Right cardiac atrium (tissue), 5 donors: ENCODE measurements at places on chromosomes 13 and 19. TPM values are rescaled to one million over a fixed set of nuclear protein-coding genes. Genes with fewer than 3 reads are reported as not detected.

IRGC gene
- total RNA-seq, result not detected

S1PR2 gene
- 8.9 TPM for total RNA-seq

DNA sequence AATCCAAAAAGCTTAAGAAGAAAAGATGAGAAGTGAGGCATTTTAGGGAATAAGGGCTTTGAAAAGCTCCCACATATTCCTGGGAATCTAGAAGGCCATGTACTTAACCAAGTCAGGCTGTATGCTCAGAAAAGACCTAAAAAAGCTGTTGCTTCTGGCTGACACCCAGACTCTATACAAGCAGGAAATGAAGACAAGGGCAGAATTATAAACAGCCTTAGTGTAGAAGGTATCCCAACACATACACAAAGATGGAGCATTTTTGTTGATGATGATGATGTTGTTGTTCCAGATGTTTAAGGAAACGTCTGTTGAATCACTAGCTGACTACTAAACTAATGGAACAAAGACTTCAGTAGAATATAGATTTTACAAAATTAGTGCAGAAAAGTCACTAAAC is 26.1 kb upstream of the N4BP2L1 start:
- DNase-seq, result no peak

- no peak for DNase-seq
These were observed at the start of gene KLK1 for GRCh38 chr19:50823389-50824042. TSS of gene KLK1 (minus strand) at chr19:50823787. CDS start at chr19:50823748, 39 bp downstream.

DNA sequence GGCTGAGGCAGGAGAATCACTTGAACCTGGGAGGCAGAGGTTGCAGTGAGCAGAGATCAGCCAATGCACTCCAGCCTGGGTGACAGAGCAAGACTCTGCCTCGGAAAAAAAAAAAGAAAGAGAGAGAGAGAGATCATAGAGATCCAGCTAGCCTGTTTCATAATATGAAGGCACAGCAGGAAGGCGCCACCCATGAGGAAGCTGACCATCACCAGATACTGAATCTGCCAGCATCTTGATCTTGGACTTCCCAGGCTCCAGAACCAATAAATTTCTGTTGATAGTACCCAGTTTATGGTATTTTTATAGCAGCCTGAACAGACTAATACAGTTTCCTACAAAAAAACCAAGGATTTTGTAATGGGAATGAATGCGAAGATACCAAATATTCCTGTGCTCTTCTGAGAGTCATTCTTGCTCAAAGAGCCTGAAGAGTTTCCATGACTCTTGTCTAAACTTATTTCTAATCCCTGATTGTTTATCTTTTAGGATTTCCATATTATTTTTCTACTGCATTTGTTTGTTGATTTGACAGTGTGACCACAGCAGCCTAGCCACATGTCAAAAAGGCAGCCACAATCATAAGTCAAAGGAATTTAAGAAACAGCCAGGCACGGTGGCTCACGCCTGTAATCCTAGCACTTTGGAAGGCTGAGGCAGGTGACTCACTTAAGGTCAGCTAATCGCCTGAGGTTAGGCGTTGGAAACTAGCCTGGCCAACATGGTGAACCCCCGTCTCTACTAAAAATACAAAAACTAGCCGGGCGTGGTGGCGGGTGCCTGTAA is 37.7 kb upstream of the PDCD5 start:
- DNase-seq, result no peak

DNA sequence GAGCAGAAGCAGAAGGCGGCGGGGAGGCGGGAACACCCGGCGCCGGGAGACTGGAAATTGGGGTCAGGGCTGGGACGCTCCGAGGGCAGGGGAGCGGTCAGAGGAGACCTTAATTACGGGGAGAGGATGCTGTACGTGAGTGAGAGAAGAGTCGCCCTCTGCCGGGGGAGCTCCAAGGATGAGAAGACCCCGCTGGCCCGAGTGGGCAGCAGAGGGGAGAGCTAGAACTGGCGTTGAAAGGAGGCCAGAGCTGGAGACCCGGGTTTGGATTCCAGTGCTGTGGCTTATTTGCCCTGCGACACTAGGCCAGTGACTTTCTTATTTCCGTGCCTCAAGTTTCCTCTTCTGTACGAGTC is 536 bp downstream of the FAM32A start:
- DNase-seq, result peak; percentile 82

DNA sequence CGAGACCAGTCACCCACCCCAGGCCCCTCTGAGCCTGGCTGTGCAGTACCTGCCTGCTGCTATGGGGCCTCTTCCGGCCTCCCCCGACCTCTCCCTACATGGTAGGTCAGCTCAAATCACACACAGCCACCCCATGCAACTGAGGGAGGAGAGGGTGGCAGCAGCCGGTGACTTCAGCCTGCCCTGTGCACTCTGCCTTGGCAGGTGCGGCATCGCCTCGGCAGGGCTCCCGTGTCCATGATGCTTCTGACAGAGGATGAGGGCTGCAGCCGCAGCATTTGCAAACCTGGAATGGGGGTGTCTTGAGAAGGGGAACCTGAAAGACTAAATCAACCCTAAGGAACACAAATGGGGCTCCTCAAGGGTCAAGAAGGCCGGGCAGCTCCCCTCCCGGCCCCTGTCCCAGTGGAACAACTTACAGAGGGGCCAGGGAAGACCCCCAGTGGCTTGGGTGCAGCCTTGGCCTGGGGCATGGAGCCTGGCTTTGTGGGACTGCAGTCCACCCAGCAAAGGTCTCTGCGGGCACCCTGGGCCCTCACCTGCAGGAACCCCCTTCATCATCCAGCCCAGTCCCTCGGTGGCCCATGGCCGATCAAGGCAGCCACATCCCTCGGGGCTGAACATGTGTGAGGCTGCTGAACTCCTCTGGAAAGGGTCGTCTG is 6.7 kb downstream of the TEX29 start:
- DNase-seq, result no peak

DNA sequence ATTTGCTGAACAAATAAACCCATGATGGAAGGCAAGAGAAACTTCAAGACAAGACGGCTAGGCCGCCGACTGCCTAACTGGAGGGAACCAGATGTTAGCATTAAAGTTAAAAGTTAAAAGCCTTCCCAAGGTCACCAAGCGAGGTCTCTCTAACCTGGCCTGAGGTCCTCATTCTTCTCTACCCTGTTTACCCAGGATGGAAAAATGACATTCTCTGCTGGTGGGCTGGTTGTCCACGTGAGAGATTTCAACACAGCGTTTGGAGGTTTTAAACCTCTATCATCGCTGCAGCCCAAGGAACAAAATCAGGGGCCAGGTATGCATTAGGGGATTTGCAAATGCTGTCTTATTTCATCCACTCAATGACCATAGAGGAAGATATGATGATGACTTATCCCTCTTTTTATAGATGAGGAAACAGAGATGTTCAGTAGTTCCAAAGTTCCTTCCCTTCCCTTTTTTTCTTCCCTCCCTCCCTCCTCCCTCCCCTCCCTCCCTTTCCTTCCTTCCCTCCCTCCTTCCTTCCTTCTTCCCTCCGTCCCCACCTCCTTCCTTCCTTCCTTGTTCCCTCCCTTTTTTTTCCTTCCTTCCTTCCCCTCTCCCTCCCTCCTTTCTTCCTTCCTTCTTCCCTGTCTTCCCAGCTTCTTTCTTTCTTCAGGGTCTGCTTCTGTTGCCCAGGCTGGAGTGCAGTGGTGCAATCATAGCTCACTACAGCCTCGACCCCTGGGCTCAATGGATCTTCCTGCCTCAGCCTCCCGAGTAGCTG is 79.7 kb downstream of the INSR start:
- no peak for DNase-seq

GRCh38 chr13:113991191-113991669 is 17.4 kb upstream of the C13orf46 start:
- DNase-seq, result peak; percentile 47
